ENCODE measurements at places on chromosomes 12 and 14. TPM values are rescaled to one million over a fixed set of nuclear protein-coding genes. Genes with fewer than 3 reads are reported as not detected.

TDP1 gene
- total RNA-seq = 15.0 TPM

GPR68 gene
- total RNA-seq = 10.4 TPM

FRMD6 gene
- 173 TPM for total RNA-seq

TMEM30B gene
- total RNA-seq = 2.0 TPM

GABARAPL1 gene
- total RNA-seq = 103 TPM

TAS2R30 gene
- 3.5 TPM for total RNA-seq

PPTC7 gene
- total RNA-seq = 5.4 TPM

CARMIL3 gene
- total RNA-seq = 0.17 TPM

KRT74 gene
- total RNA-seq = not detected

GOLGA3 gene
- total RNA-seq = 73.9 TPM

GDF3 gene
- not detected for total RNA-seq

ISCA2 gene
- total RNA-seq = 9.8 TPM

SLC48A1 gene
- 6.9 TPM for total RNA-seq

FICD gene
- total RNA-seq = 4.4 TPM

GPR137C gene
- total RNA-seq = 0.79 TPM

SH2B3 gene
- 7.7 TPM for total RNA-seq

IL22 gene
- total RNA-seq = not detected
